HS-27A (cell line): ENCODE measurements at places on chromosomes 3 and 15.

GRCh38 chr3:69746119-69746518, 6.9 kb downstream of the MITF start:
- no peak for DNase-seq

DNA sequence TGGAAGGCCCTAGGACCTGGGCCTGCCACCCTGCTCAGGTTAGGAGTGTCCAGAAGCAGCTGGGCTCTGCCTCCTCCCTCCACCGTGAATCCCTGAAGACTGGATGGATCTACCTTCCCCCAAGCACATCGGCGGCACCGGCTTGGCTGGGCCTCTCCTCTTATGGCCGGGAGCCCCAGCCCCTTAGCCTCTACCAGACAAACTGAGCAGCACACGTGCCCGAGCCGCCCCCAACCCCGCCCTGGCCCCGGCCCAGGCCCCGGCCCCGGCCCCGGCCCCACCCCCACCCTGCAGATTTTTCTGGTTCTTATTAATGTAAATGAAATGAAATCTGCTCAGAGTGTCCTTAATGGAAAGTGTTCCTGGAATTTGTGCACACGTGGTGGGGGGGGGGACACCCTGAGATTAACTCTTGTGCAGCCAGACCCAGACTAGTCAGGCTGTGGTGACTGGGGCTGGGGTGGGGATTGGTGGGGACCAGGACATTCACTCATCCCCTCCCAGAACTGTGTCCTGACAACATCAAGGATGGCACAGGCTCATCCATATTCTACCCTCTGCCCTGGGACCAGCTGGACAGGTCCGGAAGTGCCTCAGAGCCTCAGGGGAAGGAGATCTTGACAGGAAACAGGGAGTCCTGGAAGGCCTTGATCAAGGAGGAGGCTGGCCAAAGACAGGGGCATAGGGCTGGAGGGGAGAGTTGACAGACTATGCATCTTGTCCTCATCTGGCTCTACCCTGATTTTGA, 30.9 kb upstream of the SEMA3F start:
- no peak for DNase-seq

DNA sequence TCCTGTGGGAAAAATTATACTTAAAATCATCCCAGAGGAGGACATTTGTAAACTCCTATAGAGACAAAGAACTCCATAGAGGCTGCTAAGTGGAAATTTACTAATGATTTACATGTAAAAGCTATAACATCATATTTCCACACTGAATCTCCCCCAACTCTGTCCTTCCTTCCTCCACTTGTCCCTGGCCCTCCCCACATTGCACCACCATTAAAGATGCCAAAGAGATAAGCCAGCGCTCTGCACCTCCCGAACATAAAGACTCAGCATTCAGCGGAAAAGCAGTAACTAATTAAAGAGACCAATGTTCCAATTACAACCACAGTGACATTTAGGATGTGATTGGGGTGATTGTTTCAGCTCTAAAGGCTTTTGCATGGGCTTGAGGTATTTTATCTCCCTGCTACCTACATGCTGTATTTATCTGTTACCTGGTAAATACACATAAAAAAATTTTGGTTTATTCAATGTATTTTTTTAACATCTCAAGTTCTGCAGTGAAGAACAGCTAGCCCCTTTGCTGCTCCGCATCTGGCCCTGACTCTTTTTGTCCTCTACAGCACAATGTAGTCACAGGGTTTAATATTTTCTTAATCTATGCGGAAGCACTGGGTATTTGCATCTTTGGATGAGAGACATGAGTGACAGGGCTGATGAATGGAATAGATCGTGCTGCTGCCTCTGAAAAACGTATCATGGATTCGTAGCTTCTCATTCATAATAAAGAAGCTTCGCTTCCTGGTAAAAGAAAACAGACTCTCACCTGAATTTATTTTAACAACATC, 35.3 kb upstream of the B3GNT5 start:
- no peak for DNase-seq

DNA sequence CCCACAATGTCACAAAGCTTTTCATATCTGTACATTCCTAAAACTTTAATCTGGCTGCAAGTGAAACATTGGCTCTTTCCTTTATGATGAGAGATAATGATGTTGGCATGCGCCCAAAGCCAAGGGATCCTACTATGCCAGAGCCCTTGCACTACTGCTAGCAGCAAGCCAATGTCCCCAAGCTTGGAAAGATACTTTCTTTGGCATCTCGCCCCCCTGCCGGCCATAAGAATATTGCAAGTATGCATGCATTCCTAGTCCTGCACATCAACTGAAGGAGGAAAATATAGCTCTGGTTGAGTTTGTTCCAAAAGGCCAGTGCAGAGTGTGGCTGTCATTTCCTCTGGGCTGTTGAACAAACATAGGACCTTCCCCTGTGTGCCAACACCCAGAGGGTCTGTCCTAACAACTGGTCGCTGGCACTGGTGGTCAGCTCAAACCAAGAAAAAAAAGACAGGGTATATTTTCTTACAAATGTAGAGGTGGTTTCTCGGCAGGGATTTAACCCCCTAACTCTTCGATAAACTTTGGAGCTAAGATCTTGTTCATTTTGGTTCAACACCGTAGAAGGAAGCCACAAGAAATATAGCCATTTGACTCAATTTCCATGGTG, 120.9 kb upstream of the ZBED2 start:
- DNase-seq = no peak

DNA sequence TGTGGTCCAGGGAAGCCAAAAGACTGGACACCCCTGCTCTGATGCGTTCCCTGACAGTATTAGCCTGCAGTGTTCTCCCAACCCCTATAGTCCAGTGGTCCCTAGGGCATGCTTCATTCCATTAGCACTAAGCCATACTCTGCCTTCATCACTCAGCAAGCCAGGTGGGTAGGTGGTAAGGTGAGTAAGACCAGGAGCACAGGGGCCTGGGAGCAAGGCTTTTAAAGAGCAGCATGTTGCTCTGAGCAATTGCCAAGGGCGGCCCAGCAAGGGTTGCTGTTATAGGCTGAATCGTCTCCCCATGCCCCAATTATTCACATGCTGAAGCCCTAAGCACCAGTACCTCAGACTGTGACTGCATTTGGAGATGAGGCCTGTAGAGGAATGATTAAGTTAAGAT, 11.0 kb downstream of the CXCR6 start:
- no peak for DNase-seq

GRCh38 chr3:13024765-13025065, 48.5 kb downstream of the IQSEC1 start:
- no peak for DNase-seq

GRCh38 chr15:40266828-40267304, 16.0 kb downstream of the ANKRD63 start:
- peak; percentile 77 for DNase-seq

DNA sequence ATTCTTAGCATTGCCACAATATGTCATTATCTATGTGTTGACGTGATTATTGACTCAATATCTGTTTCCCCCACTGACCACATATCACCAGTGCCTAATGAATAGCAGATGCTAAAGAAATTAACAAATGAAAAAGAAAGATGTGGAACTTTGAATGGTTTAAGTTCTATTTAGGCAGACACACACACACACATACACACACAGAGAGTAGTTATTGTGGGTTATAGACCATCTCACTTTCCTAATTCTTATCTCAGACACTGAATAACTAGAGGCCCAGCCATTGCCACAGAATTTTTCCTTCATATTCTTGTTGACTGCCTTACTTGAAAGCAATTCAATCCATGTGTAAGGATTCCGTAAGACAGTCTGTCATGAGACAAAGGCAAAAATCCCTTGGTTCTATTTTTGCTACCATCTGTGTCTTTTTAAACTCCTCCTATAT, 61.9 kb upstream of the PHLDB2 start:
- DNase-seq = no peak

DNA sequence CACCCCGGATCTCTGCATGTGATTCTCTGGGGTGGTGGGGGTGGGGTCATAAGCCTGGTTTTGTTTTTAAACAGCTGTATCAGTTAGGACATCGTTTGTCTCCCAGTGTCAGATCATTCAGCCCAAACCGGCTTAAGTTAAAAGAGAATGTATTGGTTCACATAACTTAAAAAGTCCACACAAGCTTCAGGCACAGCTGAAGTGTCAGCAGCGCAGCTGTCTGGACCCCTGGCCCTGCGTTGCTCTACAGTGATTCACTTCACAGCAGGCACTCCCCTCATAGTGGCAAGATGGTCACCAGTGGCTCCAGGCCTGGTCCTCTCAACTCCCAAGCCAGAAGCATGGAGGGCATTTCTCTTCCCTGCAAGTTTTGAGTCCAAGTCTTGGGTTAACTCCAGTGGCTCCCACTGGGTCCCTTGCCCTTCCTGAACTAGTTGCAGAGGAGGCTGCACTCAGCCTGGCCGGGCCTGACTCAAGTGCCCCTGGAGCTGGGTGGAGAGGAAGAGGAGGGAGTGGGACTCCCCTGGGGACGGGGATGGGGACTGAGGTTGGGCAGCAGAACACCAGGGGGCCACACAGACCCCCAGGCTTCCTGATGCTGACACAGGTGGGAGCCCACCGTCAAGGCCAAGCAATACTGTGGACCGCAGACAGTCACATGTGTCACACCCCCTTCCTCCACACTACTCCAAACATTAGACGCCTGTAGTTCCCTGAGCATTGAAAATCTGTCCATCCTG, 28.9 kb upstream of the GP9 start:
- DNase-seq = no peak

- DNase-seq = no peak
Observed at GRCh38 chr15:99729920-99730319, 3.3 kb downstream of the LYSMD4 start.

- no peak for DNase-seq
Observed at GRCh38 chr15:88493844-88494243, 26.3 kb downstream of the MRPS11 start.
